GM04503 (cell line): ENCODE measurements at places on chromosomes 5 and 9.
A peak's percentile ranks its signal among the peaks of the same experiment; 100 is the strongest.

DNA sequence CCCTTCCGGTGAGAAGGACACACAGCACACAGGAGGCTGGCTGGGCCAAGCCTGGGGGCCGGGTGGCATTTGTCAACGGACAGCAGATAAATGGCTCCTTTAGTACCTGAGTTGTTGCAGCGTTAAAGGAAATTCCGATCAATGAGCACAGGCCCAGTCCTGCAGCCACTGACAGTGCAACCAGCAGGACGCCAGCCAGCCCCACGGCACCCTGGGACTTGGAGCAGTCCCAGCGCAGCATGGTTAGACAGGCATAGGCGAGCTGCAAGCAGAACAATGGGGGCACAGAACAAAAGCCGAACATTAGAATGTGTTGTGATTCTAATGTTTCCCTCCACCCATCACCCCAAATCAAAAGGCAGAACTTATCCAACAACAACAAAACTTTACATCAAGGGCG is 39.3 kb downstream of the PTCH1 start:
- no peak for DNase-seq

DNA sequence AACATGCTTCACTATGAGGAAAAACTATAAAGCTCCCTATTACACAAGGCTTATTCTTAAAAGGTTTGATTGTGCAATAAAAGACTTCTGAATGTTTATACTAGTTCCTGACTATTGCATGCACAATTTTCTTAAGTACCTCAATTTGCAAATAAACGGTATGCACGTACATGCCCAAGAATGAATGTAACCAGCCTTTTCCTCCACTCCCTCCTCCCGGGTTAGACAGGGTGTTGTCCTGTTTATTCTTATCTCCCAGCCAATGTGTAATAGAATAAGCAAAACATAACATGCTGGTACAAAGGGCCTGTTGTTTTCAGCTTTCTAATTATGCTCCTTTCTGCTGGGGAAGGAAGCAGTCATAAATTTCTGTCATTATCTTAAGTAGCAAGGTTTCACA is 79.1 kb downstream of the AOPEP start:
- peak; percentile 95 for DNase-seq

DNA sequence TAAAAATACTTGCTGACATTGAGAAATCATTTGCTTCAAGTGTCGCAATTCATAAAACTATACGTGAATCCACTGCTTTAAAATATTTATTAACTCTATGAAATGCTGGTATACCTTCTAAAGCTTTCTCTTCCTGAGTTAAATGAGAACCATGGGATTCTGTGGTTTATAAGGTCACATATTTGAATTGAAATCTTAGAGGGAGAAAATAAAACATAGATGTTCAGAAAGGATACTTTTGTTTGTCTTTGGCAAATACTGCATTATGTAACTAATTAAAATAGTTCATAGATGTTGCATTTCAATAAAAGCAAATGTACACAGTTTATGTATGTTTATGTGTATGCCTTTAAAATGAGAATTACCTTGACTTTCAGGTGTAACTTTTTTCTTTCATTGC is 250.1 kb downstream of the FAM170A start:
- DNase-seq = no peak

- no peak for DNase-seq
Observed at GRCh38 chr9:117278020-117278419, 136.8 kb downstream of the ASTN2 start.

DNA sequence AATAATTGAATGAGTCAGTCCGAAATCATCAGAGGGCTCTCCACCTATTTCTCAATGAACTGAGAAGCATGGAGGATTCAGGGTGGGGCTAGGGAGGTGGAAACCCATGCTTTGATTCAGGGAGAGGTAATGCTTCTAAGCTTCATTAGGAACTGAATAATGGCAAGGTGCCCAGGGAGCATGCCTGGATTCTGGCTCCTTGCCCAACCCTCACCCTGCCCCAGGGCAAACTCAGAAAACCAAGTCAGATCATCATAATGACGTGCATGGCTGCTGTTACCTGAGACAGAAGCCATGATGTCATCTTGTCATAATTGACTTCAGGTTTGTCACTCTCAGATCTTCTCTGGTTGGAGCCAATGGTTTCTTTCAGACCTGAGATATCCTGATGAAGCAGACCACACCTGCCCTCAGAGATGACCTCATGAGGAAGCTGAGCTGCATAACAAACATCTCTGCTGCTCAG is 199.6 kb downstream of the SYK start:
- no peak for DNase-seq

GRCh38 chr9:137168573-137168903 is 1.3 kb downstream of the LRRC26 start:
- DNase-seq = no peak

DNA sequence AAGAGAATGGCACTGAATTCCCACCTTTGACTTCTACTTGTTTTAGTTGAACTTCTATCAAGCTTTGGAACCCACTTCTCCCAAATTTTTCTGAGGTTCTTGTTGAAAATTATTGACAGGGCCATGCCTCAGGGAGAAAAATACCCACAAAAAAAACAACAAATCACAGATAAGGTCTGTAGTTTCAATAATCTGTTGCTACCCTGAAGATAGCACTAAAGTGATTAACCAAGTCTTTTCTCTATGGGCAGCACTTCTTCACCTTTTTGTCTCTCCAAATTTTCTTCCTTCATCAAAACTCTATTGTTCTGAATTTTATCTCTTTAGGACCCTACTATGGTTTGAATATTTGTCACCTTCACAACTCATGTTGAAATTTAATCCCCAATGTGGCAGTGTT is 154.3 kb upstream of the FGF10 start:
- DNase-seq = no peak
